ENCODE measurements at places on chromosomes 6 and 20.

DNA sequence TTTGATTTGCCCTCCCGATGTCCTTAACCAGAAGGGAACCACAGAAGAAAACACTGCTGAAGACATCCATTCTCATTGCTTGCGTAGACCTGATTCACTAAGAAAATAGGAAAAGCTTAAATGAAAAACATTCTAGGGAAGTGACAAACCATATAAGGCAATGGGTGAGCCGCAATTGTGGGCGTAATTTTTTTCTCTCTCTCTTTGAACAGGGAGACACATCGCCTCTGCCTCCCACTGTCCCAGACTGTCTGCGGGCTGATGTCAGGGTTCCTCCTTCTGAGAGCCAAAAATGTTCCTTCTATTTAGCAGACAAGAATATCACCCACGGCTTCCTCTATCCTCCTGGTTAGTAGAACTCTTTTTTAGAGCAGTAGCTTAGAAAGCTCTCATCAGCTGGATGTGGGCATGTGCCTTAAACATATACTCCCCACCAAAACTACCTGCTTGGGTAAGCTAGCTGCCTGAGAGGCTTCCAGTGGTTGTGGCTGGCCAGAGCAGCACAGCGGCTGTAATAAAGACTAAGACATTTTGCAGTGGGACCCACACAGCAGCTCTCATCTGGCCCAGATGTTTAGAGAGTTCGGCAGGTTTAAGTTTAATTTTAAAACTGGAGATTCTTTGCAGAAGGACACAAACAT, 22.7 kb upstream of the CTAGE9 start:
- no peak for DNase-seq

DNA sequence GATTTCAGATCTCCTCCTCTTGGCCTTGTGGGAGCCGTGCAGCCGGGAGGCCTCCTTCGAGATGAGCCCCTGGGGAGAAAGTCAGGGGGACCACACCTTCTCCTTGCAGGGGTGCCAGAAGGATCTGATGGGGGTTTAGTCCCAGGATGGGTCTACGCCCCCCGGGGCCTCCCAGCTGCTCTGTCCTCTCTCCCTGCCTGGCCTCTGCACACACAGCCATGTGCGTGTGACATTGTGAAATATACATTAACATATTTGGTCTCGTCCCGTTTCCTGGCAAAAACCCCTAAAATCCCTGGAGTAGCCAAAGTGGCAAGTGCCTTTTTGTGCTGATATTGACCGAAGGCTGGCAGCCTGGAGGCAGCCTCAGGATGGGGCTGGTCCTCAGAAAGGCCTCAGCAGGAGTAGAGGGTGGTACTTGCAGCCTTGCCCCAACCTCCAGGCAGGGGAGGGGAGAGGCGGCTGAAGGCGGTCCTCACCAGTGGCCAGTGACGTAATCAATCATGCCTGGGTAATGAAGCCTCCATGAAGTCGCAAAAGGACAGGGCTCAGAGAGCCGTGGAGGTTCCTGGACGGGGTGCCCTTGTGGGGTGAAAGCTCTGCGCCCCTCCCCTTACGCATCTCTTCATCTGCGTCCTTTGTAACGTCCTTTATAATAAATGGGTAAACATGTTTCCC, 5.1 kb upstream of the HELZ2 start:
- no peak for DNase-seq

DNA sequence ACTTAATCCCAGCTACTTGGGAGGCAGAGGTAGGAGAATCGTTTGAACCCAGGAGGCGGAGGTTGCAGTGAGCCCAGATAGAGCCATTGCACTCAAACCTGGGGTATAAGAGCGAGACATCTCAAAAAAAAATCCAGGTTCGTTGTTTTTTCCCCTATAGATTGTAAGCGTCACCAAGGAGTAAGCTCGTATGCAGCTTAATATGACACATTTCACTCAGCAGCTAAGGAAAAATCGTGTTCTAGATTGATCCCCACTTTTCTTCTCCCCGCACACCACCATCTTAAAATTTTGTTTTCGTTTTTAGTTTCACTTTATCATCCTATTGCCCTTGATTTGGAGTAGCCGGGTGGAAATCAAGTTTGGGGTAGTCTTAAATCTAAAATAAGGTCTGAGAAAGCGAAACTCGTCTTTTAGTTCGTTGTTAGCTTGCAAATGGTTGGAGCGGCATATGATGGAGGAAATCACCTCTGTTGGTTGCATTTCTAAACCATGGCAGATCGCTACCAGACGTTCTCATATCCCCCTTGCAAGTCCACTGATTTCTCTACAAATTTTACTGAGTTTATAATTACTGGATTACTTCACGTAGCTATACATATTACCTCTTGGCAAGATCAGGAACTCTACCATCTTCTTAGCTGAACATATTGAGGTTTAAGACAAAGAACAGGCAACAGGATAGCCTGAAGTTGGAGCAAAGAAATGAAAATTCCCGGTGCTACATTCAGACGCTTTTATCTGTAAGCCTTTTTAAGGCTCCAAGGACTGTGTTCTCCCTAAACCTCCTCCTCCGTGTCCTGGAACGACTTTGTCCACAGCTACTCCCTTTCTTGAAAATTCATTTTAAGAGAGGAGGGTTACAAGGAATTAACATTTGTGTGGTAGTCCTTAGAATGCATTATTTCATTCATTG, 91.1 kb upstream of the BTN3A2 start:
- peak; percentile 78 for DNase-seq

GRCh38 chr6:90103056-90103800, 193.4 kb downstream of the BACH2 start:
- DNase-seq, result peak; percentile 63

GRCh38 chr6:106882601-106883518, 91.7 kb downstream of the CD24 start:
- no peak for DNase-seq

DNA sequence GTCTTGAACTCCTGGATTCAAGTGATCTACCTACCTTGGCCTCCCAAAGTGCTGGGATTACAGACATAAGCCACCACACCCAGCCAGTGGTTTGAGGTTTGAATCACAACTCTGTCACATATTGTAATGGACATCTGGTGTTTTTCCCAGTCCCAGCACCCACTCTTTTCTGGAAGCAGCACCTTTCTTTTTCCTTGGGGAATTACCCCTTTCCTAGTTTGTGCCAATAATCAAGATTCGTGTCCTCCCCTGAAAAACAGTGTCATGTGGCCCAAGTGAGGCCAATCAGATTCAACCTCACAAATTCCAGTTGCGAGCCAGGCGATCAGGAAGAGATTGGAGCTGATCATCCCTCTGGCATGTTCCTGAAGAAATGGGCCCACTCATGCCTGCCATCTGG, 71.7 kb upstream of the SGK1 start:
- no peak for DNase-seq

DNA sequence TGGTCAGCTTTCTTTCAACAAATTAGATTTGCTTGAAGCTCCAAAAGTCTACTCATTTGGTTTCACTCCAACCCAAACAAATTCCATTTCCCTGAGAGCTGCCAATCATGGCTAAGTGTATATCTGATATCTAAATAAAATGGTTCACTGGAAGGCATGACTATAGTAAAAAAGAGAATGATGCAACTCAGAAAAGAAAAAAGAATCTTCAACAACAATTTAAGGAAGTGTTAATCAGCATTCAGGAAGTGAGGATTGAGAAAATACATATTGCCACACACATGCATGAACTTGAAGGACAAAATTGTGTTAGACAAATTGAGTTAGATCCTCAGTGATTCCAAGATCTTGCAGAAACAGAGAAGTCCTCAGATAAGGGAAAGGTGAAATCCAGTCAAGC, 972.9 kb upstream of the FLRT3 start:
- no peak for DNase-seq

GRCh38 chr20:53582574-53583351, 10.9 kb downstream of the ZNF217 start:
- DNase-seq, result no peak

GRCh38 chr20:34110025-34110744, 1.9 kb downstream of the EIF2S2 start:
- no peak for DNase-seq

- no peak for DNase-seq
These were observed 65.8 kb upstream of the SOX4 start for GRCh38 chr6:21527731-21528130.

- DNase-seq, result no peak
These were observed 40.4 kb upstream of the SCML4 start for GRCh38 chr6:107864226-107865127.

Data from MM.1S (cell line).